Stimulated activated CD4-positive, alpha-beta T cell treated with anti-CD3 and anti-CD28 coated beads, Interleukin-1b, Interleukin-23, amount 100 ng/mL, for 1 hour (primary cell): ENCODE measurements at places on chromosomes 13 and 19.
A peak's percentile ranks its signal among the peaks of the same experiment; 100 is the strongest.

- DNase-seq: no peak
Measured at GRCh38 chr19:1220477-1220930, 14.9 kb downstream of the STK11 start.

DNA sequence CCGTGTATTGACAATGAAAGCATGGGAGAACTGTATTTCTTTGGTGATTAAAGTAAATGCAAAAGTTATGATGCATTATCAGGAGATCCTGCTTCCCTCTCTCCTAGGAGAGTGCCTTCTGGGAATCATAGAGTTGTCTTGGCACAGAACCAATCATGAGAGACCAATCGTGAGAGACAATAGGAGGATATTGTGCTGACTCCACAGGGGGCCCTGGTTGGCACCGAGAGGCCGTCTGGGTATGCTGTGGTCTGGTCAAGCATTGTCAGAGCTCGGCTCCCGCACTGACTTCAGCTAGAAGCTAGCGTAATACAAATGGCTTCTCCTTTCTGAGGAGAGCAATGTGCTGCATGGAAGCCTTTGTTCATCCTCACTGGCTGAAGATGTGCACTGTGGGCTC is 131.5 kb upstream of the GJB6 start:
- DNase-seq: no peak

DNA sequence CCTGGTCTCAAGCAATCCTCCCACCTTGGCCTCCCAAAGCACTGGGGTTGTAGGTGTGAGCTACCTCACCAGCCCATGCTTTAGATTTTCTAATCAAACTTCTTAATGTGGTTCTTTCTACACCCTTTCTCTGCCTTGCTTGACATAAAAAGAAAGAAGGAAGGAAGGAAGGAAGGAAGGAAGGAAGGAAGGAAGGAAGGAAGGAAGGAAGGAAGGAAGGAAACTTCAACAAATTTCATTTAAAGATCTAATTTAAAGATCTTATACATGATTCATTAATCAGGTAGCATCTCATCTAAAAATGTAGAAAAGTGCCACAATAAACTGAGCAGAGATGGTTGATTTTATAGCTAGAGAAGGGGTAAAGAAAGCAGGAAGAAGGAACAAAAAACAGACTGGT is 215.0 kb downstream of the DIAPH3 start:
- no peak for DNase-seq

DNA sequence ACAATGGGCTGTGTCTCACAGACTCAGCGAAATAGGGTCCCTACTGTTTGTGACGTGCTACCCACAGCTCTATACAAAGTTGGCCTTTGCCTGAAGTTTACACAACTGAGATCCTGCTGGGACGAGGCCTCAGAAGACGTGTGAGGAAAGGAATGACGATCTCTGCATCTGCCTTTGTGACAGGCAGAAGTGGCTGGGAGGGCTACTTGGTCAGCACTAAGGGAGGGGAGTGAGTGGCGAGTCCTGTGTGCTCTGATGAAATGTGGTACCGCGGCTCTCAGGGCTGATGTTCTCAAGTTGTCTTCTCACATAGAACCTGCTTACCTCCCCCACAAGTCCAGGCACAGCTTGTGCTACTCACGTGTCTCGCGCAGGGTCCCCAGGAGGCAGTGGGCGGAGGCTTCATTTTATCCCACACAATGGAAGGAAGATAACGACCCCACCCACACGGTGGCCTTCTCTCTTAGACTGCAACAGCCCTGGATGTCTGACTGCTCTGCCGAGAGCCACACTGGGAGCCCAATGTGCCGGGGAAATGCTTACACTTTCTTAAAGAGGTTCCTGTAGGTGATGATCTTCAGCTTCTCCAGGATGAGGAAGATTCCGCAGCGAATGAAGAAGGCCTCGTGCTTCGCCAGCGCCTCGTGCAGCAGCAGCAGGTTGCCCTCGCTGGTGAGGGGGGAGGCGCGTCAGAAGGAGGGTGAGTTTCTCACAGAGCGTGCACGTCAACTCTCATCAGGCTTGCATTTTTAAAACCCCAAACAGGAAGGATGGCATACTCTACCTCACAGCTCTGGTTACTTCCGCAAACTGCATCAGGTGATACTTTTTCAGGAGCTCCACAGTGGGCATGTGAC is 21.2 kb downstream of the PROZ start:
- DNase-seq: no peak

GRCh38 chr13:20588529-20589110 is 21.7 kb downstream of the IFT88 start:
- DNase-seq: no peak

- no peak for DNase-seq
Measured at GRCh38 chr19:35155441-35155840, 906 bp downstream of the FXYD5 start.

- DNase-seq: no peak
Measured at GRCh38 chr13:43698758-43699157, 88.0 kb downstream of the ENOX1 start.

DNA sequence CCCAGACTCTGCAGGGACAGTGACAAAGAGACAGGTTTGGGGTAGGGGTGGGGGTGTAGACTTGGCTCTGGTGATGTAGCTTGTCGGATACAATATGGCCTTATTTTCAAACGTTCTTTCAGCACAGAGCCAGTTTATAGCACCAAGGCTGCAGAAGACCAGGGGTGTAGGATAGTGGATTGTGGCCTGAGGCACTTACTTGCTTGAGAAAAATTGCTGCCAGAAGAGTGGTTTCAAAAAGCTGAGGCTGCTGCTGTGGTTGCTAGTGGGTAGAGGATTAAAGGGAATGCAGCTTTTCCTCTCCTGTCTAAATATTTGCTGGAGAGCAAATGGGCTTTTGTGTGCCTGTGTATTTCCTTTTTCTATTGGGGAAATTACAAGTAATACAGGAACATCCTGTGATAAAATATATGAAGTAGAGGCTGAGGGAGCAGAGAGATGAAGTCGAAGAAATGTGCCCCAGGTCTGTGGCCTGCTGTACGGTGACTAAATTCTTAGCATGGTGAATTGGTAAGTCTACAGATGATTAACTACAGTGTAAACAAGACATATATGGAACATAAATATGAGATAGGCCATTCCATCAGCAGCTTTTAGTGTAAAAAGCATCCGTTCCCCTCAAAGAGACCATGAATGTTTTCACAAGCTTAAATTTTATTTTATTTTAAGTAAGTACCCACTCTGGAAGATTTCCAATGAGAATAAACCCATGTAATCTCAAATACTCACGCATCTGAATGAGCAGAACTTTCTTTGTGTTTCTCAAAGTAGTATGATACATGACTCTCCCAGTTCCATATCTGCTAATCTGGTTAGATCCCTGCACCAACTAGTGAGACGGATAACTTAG is 112.9 kb downstream of the LRCH1 start:
- DNase-seq: no peak

DNA sequence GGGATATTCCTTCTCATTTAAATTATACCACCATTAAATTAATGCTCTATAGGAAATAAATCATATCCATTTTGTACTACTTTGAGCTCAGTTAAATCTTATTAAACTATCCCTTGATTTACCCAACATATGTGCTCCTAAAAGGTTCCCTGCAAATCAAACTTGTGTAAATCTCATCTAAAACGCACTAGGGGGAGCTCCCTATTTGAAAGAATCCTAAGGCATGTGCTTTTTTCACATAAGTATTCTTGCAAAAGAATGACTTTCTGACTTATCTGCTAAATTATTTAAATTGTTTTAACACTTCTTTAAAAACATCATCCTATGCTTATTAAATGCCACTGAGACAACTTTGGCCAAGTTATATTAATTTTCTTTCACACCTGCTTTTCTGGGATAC is 7.9 kb downstream of the INTS6 start:
- no peak for DNase-seq

- no peak for DNase-seq
Measured at GRCh38 chr13:91722267-91722884, 324.0 kb downstream of the GPC5 start.

DNA sequence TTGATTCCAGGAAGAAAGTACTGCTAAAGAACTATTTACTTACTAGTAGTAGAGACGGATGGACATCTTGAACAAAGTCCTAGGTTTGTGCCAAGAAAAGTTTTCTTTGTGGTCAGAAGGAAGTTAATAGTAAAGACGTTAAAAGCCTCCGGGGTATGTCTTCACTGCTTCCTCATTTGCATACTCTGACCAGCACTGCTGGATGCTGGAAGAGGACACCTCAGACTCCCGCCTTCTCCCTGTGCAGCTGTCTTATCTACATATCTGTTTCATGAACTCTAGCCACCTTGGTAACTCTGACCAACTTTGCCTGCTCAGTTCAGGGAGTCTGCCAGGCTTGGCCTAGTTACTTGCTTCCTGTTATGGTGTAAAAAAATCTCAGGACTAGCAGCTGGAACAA is 1109.1 kb upstream of the MIR17HG start:
- DNase-seq: no peak

GRCh38 chr13:37413161-37413560 is 185.4 kb downstream of the POSTN start:
- DNase-seq: no peak

GRCh38 chr19:27975419-27976005 is 1237.4 kb downstream of the UQCRFS1 start:
- no peak for DNase-seq

GRCh38 chr13:69903081-69903480 is 204.5 kb upstream of the ATXN8OS start:
- DNase-seq: no peak

DNA sequence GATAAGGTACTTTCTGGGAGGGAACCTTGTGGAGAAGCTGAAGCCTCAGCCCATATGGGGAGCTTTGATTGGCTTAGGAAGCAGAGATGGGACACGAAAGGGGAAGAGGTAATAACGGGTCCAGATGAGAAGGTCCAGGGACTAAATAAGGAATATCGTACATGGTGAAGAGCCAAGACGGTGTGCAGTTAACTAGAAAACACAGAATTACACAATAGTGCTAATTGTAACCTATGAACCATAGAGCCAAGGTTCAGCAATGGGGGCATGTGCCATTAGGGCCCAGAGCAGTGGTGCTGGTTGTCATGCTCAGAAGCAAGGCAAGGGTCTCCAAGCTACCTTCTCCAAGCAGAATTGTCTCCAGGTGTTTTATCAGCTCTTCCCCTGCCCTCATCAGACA is 106.1 kb downstream of the IRS2 start:
- DNase-seq: no peak

DNA sequence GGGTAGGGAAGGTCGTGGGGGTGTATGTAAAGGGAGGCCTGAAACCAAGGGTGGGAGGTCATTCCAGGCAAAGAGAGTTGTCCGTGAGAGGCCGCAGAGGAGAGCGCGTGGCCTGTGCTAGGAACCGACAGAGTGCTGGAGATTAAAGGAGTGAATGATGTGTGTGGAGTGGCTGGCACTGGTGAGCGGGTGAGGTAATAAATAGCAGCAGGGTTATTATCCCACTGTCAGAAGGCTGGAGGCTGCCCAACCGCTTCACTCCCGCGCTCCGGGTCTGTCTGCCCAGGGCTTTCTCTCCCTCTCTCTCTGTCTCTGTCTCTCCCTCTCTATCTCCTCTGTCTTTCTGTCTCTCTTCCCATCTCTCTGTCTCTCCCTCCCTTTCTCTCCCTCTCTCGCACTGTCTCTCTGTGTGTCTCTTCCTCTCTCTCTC is 17.4 kb downstream of the ZNF579 start:
- DNase-seq: no peak

GRCh38 chr19:33406521-33407139 is 33.1 kb downstream of the CEBPG start:
- peak; percentile 42 for DNase-seq

GRCh38 chr13:22278336-22278929 is 607.6 kb downstream of the FGF9 start:
- DNase-seq: peak; percentile 34

GRCh38 chr13:24231377-24231776 is 70.9 kb downstream of the SPATA13 start:
- DNase-seq: no peak

- DNase-seq: no peak
Measured at GRCh38 chr19:7326105-7326877, 22.4 kb upstream of the ARHGEF18 start.

GRCh38 chr19:49128545-49129237 is 9.3 kb downstream of the PPFIA3 start:
- DNase-seq: no peak

DNA sequence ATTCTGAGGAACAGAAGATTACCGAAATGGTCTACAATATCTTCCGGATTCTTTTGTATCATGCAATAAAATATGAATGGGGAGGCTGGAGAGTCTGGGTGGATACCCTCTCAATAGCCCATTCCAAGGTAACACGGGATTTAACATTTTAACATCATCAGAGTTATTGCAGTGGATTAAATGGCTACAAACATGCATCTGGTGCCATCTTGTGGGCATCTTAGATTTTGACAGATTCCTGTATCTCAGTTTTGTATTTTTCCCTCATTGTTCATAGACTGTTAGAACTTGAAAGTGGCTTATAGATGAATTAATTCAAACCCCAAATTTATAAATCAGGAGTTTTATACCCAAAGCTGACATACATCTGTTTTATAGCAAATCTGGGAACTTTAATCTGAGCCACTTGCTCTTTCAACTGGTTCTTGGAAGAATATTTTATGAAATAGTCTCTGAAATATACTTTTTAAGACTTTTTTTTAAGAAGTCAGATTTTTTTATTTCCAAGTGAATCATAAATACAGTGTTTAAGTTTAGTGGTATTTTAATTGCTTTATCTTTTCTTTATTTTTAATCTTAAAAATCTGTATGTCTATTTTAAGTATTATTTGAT is 215.2 kb downstream of the NBEA start:
- DNase-seq: no peak

DNA sequence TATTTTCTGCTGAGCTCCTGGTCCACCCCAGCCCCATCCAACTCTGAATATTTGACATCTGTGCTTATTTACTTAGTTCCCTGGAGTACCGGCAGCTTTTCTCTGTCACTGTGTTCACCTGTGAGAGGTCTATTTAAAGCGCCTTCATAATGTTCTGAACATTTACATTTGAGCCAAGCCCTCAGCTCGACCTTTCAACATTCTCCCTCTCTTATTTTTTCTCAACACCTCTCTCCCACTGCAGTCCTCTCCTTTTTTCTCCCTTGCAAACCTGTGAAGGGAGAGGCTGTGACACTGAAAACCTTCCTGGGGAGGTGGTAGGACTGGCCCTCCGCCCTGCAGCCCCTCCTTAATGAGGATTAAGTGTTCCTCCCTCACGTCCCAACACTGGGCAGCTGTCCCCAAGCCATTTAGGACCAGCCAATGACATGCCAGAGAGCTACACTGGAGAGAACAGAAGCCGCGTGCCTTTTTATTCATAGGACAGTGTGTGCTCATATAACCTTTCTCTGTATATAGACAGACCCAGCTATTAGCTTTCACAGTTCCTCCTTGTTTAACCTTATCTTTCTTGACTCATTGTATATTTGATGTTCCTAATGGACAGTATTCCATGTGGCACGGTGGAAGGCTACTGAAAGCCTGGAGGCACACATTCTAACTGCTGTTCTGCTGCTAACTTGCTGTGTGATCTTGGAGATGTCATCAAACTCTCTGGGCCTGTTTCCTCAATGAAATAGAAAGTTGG is 134.8 kb downstream of the NUFIP1 start:
- DNase-seq: no peak

GRCh38 chr19:16890461-16891184 is 1.8 kb downstream of the F2RL3 start:
- no peak for DNase-seq

DNA sequence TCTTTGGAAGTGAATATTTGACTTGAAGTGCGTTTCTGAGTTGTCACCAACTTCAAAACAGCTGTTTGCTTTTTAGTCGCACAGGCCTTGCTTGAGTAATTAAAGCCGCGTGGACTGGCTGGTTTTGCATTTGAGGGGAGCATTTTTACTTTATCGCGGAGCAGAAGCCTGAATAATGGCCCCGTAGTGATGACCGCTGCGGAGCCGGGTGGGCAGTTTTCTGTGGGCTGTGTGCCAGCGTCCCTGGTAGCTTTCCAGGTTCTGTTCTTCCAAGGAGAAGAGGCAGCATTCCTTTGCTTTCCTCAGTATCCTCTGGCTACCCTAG is 1.1 kb downstream of the NAA16 start:
- no peak for DNase-seq
